Fibroblast of lung (primary cell): ENCODE measurements at places on chromosomes 12 and 14. TPM values are rescaled to one million over a fixed set of nuclear protein-coding genes. Genes with fewer than 3 reads are reported as not detected.

DNA sequence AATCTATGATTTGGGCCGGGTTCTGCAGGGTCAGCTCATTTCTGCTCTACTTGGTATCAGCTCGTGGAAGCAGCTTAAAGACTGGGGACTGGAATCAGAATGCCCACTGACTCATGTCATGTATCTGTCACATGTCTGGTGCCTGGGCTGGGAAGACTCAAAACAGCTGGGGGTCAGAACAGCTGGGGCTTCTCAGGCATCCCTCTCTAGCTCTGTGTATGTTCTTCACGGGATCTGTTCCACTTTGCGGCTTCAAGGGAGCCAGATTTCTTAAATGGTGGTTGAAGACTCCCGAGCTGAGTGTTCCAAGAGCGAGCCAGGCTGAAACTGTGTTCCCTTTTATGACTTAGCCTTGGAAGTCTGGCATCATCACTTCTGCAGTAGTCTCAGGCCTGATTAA lies 11.9 kb downstream of the AEBP2 start:
- no peak for DNase-seq

GRCh38 chr12:32305163-32305562 lies 94.2 kb upstream of the FGD4 start:
- DNase-seq: peak; percentile 61

DNA sequence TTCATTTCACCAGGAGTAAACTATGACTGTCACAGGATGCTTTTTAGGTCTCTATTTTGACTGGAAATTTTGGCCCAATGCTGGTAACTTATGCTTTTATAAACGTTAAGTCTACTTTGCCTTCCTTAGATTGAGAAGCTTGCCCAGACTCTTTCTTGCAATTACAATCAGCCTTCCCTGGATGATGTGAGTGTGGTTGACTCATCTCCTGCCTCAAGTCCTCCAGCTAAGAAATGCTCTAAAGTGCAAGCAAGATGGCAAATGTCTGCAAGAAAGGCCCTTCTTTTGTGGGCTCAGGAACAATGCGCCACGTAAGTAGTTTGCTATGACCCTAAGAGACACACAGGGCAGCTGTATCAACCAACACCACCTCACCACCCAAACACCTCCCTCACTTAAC lies 96.9 kb downstream of the SYNE2 start:
- DNase-seq: peak; percentile 24

- DNase-seq: no peak
These were observed 220.6 kb upstream of the TMEM260 start for GRCh38 chr14:56358851-56359614.

GRCh38 chr12:115468087-115468510 lies 784.1 kb upstream of the TBX3 start:
- DNase-seq: peak; percentile 12

- no peak for DNase-seq
These were observed 41.3 kb upstream of the SYCP3 start for GRCh38 chr12:101780599-101780998.

DNA sequence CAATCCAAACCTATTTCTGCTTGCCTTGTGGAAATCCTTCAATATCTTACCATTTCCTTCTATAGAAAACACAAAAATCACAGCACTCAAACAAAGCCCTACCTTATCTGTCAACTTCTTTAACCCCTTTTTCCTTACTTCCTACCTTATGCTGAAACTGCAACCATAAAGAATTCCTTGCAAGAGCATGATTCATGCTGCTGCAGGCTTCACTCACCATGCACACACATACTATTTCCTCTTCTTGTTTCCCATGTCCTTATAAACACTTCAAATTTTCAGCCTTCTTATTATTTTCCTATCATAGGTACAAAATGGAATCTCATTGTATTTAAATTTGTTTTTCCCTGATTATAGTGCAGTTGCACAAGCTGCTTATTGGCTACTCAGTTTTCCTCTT lies 23.3 kb downstream of the LMNTD1 start:
- peak; percentile 52 for DNase-seq

Gene TAS2R46
- polyA plus RNA-seq: not detected in 2 replicates

Gene SLCO1A2
- not detected in 2 replicates for polyA plus RNA-seq

Gene ARG2
- polyA plus RNA-seq: 1.9 and 3.2 TPM in 2 replicates

Gene SLC10A1
- not detected in 2 replicates for polyA plus RNA-seq

Gene ASCL1
- not detected in 2 replicates for polyA plus RNA-seq
